CD4-positive, alpha-beta T cell (primary cell): ENCODE measurements at places on chromosomes 5 and 9.

DNA sequence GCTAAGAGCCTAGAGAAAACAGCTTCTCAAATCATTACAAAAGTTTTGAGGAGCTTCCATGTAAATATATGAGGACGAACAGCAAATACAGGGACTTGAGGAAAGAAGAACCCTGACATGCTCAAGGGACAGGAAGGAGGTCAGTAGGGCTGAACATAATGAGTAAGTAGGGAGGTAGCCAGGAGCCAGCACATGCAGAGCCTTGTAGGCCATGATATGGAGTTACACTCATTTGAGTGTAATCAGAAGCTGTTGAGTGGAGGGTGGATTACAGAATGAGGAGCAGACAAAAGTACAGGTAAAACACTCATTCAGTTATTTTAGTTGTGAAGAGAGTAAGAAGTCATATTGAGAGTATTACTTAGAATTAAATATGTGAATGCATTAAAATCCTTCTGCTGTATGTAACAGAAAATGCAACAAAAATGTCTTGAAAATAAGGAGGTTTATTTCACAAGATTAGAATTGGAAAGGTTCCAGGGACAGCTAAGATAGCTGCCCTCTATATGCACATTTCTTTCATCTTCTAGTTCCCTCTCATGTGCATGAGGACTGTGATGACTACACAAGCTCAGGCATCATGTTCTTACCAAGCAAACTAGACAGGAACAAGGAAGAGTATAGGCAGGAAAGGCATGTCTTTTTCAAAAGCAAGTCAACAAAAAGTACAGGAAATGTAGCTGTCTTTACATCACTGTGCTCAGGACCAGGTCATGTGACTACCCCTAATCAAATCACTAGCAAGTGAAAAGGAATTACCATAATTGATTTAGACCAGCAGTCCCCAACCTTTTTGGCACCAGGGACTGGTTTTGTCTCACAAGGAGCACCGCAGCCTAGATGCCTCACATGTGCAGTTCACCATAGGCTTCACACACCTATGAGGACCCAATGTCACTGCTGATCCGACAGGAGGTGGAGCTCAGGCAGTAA lies 87.2 kb downstream of the TMEM232 start:
- no peak for DNase-seq

DNA sequence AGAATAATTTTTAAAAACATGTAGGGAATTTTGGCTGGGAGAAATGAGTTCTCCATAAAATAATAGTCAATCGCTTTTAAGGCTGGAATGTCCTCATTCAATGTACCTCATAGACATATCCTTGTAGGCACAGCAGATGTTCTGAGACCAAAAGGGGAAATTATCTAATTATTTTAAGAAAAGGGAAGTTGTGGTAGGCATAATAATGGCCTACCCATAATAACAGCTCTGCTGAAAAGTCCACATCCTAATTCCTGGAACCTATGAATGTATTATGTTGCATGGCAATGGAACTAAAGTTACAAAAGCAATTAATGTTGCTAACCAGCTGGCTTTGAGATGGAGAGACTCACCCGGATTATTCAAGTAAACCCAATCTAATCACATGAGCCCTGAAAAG lies 216.1 kb downstream of the TRIM36 start:
- DNase-seq, result no peak

GRCh38 chr5:112036206-112036605 lies 279.2 kb upstream of the NREP start:
- no peak for DNase-seq

- peak; percentile 75 for DNase-seq
Measured at GRCh38 chr5:69007726-69008368, 86.0 kb upstream of the SLC30A5 start.

- DNase-seq, result peak; percentile 13
Measured at GRCh38 chr5:81852291-81853029, 101.6 kb upstream of the SSBP2 start.

- no peak for DNase-seq
Measured at GRCh38 chr9:133113949-133114885, 6.8 kb downstream of the RALGDS start.

GRCh38 chr5:30994902-30995301 lies 198.6 kb upstream of the CDH6 start:
- no peak for DNase-seq

DNA sequence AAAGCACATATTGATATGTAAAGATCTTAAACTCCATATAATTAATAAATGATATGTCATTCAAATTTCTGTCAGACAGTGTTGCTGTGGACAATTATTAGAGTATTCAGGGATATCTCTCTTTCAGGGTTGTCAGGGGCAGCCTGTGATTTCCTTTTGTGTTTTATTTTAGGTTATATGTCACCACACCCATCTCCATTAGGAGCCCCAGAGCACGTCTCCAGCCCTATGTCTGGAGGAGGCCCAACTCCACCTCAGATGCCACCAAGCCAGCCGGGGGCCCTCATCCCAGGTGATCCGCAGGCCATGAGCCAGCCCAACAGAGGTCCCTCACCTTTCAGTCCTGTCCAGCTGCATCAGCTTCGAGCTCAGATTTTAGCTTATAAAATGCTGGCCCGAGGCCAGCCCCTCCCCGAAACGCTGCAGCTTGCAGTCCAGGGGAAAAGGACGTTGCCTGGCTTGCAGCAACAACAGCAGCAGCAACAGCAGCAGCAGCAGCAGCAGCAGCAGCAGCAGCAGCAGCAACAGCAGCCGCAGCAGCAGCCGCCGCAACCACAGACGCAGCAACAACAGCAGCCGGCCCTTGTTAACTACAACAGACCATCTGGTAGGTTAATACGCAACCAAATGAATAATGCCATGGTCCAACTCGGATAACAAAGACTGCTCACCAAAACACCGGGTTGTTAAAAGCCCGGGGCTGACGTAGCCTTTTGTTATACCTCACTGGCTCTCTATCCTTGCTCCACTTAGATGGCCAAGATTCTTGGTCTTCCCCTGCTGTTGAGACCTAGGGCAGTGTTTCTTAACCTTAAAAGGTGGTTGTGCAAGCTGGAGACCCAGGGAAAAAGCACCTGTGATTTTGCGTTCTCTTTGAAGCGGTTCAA lies 24.4 kb downstream of the SMARCA2 start:
- DNase-seq, result no peak

DNA sequence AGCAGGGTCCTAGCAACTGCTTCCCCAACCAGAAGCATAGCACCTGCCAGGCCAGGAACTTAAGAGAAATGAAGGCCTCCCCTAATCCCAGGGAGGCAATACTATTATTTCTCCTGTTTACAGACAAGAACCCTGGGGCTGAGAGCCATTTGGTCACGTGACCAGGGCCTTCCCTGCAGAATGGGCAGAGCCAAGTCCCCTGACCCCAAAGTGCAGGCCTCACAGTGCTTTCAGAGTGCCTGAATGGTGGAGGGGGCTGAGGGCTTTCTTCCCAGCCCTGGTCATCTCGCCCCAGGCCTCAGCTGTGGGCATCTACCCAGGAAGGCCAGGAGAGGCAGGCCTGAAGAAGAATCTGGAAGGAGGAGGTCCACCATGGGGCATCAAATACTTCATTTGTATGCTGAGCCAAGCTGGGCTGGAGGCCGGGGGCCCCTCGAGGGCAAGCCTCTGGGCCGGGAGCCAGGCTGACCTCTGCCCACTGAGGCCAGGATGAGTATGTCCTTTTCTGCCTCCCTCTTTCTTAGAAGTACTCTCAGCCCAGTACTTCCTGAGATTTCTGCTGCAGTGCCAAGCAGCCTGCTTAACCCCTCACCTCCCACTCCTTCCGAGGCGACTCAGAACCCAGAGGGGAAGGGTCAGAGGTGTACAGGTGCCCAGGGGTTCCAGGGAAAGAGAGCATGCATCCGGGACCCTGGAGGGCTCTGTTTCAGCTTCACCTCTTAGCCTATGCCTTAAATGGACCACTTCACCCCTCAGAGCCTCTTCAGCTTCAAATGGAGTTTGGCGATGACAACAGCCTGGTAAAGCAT lies 18.9 kb upstream of the DUSP1 start:
- DNase-seq, result no peak

DNA sequence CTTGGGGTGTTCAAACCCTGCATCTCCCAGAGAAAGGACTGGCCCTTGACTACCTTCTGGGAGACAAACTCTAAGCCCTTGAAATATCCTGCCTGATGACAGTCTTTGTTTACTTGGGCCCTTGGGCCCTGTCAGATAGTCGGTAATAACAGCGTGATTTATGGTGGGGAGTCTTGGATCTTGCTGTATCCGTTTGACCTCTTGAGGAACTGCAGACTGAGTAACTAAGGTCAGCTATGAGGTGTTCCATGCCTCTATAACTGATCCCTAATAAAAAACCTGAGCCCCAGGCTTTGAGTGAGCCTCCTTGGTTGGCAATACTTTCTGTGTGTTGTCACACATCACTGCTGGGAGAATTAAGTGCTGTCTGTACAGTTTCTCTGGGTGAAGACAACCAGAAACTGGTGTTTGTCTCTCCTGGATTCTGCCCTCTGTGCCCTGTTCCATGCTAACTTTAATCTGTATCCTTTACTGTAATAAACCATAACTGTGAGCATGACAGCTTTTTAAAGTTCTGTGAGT lies 56.2 kb upstream of the ANKRD33B start:
- no peak for DNase-seq

DNA sequence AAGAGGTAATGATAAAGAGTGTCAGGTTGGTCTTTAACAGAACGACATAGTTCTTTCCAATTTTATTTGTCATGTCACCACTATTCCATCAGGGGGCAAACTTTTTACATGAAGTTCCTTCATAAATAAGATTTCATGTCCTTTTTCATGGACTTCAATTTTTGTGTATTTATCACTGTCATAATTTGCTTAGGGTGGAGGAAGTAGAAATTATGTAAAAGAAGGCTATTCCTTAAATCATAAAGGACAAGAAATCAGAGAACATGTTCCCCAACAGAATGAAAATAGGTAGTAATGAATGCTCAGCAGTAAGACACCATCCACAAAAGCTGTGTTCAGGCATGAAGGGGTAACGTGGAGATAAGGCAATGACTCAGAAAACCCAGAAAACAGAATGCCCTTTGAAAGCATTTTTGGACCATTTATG lies 72.7 kb downstream of the ZFAND5 start:
- no peak for DNase-seq

GRCh38 chr5:95022967-95023695 lies 261.8 kb downstream of the MCTP1 start:
- peak; percentile 34 for DNase-seq

GRCh38 chr5:104016646-104017045 lies 454.1 kb upstream of the NUDT12 start:
- no peak for DNase-seq

GRCh38 chr9:20995616-20996015 lies 35.8 kb downstream of the HACD4 start:
- no peak for DNase-seq

- DNase-seq, result no peak
Measured at GRCh38 chr9:123544007-123544827, 188.2 kb downstream of the CRB2 start.

GRCh38 chr9:83410701-83411100 lies 127.5 kb downstream of the FRMD3 start:
- DNase-seq, result no peak

GRCh38 chr5:74095871-74096270 lies 469.9 kb downstream of the ARHGEF28 start:
- no peak for DNase-seq

GRCh38 chr5:171845857-171846256 lies 60.2 kb downstream of the SMIM23 start:
- no peak for DNase-seq

GRCh38 chr5:7146886-7147285 lies 249.1 kb upstream of the ADCY2 start:
- no peak for DNase-seq

- no peak for DNase-seq
Measured at GRCh38 chr9:137579259-137579604, 507 bp upstream of the DPH7 start.

- DNase-seq, result no peak
Measured at GRCh38 chr5:53201746-53202145, 92.2 kb upstream of the MOCS2 start.
